Glomerular endothelial cell (primary cell): ENCODE measurements at places on chromosomes 16 and 17.

GRCh38 chr17:44995436-44996001 lies 27.4 kb upstream of the C1QL1 start:
- DNase-seq = no peak

GRCh38 chr17:42097691-42098631 lies at the start of gene ZNF385C:
Gene ZNF385C (minus strand): TSS chr17:42098473. CDS start chr17:42063056, 35,417 bp downstream.
- DNase-seq = no peak

GRCh38 chr16:48294724-48295123 lies 47.4 kb upstream of the ABCC11 start:
- no peak for DNase-seq

DNA sequence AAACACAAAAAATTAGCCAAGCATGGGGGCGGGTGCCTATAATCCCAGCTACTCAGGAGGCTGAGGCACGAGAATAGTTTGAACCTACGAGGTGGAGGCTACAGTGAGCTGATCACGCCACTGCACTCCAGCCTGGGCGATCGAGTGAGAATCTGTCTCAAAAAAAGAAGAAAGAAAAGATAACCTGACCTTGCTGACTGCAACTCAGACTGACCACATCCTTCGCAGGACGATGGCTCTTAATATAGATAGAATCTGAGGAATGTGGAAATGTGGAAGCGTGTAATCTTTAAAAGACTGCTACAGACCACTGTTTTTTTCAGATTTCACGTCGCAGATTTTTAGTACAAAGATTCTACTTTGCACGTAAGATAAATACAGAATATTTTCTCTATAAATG lies 37.8 kb downstream of the KLHDC4 start:
- no peak for DNase-seq

DNA sequence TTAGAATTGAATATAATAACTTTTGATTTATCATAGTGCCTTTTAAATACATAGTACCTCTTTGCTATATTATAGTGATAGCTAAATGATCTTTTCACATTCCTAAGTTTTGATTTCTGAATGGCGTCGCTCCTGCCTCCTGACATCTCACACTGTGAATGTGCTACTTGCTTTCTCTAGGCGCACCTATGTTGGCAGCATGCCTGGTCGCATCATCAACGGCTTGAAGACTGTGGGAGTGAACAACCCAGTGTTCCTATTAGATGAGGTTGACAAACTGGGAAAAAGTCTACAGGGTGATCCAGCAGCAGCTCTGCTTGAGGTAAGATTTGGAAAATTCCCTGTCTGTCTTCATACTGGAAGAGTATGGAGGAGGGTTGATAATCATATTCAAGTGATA lies 29.8 kb upstream of the ABCC11 start:
- no peak for DNase-seq

DNA sequence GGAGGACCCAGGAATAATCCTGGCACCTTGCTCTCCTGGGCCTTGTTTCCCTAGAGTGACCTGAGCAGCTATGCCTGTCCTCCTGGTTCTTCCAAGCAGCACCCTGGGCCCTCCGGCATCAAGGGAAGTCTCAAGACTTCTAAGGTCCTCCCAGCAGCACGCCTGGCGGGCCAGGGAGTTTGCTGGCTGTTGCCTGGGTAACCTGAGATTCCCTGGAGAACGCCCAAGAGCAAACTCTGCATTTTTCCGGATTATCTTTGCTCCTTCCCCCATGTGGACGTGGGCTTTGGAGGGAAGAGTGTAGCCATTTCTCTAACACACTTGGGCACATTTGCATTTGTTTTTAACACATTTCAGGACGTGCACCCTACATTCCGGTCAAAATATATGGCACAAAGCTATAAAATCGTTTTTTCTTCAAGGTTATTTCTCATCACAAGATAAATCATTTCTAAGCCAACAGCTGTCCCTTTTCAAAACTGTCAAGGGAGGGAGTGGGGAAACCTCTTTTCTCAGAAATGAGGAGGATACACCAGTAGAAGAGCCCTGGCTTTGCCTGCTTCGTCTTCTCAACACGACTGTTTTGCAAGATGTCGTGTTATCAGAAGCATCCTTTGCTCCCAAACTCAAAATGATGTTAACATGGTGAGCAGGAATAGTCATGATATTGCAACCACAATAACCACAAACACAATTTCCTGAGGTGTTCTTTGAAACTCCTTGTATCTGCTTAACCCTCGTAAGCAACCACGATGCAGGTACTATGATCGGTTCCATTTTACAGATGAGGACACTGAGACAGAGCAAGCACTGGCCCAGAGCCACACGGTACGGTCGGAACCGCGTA lies 116.5 kb downstream of the ADCY9 start:
- no peak for DNase-seq

DNA sequence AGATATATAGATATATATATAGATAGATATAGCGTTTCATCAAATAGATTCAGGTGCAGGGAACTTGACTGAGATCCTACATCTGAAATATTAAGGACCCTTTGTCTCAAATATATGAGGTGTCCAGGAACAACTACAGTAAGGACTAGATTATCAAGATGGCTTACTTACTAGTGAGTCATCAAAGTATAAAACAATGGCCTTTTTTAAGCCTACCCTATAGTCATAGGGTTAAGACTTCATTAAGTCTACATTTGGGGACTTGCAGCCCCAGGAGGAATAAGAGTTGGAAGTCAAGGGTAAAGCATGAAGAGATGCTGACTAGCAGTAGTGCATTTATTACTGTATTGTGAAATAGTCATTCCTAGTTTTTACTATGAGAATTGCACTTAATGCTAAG lies 1023.4 kb downstream of the CDH11 start:
- no peak for DNase-seq
